Stimulated activated CD8-positive, alpha-beta memory T cell treated with anti-CD3 and anti-CD28 coated beads, Interleukin-7, amount 100 ng/mL, for 24 hours (primary cell): ENCODE measurements at places on chromosomes 2 and 18.
A peak's percentile ranks its signal among the peaks of the same experiment; 100 is the strongest.

- DNase-seq: no peak
These were observed 836 bp downstream of the DTNA start for GRCh38 chr18:34710934-34711333.

GRCh38 chr2:2681711-2682251 is 350.7 kb upstream of the MYT1L start:
- no peak for DNase-seq

DNA sequence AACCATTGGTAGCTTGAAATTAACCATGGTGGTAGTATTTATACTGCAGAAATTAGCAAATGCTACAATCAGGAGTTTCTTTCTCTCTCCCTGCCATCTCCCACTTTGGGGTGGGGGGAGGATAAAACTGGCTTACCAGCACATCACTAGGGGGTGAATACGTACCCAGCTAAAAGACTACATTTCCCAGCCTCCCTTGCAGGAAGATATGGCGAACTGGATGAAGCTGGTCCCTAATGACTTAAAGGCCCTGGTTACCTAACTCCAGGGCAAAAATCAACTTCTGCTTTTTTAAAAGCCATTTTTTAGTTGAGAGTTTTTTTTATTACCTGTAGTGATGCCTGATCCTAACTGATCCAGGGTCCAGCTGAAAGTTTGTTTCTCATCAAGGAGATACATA is 70.3 kb upstream of the RAB12 start:
- DNase-seq: no peak

GRCh38 chr2:40096360-40096759 is 317.3 kb upstream of the THUMPD2 start:
- DNase-seq: no peak

DNA sequence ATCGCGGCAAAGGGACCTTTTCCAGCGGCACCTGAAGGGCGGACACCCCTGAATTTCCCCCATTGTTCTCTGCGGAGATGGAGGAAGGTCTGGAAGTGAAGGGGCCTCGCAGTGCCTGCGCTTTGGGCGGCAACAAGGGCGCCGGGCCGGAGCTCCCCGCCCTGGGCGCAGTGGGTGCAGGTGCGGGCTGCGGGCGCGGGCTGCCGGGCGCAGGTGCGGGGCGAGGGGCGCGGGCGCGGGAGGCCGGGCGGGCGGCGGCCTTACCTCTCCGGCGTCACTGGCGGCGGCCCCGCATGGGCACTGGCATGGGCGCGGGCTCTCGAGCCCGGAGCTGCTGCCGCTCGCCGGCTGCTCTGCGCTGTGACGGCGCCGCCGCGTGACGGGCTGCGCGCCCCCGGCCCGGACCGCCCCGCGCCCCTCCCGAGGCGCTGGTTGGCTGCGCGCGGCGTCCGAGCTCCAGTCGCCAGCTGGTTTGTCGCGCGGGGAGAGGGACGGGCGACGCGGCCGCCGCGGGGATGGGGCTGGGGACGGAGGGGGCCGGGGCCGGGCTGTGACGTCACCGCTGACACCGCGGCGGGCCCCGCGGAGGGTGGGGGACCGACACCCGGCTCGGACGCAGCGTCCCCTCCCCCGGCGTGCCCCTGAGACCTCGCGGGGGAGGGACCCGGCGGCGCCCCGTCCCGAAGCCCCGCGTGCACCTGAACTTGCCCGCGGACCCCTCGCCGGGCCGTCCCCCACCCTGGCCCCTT is at the start of gene KIF1A:
KIF1A (minus strand) TSS at position 362 of the 749 bp plus-strand sequence. CDS start 22,467 bp downstream, outside the sequence.
- no peak for DNase-seq

DNA sequence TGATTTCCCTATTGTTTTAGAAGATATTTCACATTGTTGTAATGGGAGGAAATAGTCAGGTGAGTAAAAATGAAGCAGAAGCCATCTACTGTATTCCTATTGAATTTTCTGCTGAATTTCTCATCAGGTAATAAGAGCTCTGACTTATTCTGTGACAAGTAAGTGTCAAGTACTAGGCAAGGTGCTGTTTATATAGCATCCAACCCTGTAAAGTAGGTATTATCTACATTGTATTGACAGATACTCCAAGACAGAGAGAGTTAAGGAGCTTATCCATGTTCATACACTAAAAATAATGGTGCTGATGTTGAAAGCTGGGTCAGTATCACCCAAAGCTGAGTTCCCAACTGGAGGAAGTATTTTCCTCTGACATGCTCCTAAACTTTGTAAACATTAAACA is 106.0 kb downstream of the KCNJ3 start:
- DNase-seq: no peak

- DNase-seq: no peak
These were observed 2.9 kb upstream of the PTPN4 start for GRCh38 chr2:119756837-119757236.

- DNase-seq: peak; percentile 12
These were observed 76.4 kb downstream of the AP1S3 start for GRCh38 chr2:223760838-223761502.

DNA sequence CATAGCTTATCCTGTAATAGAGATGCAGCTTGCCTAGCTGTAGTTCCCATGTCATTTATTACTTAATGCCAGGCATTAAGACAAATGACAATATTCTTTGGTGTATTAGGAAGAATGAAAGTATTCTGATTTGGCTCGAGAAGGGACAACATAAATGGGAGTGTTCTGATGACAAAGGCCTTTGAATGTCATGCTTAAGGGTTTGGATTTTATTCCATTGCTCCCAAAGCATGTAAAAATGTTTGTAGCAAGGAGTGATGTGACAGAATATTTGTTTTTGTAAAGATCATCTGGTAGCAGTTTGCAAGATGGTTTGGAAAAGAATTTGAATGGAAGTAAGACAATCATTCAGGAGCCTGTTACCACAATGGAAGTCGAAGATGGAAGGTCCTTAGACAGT is 30.4 kb downstream of the EEF1B2 start:
- no peak for DNase-seq

DNA sequence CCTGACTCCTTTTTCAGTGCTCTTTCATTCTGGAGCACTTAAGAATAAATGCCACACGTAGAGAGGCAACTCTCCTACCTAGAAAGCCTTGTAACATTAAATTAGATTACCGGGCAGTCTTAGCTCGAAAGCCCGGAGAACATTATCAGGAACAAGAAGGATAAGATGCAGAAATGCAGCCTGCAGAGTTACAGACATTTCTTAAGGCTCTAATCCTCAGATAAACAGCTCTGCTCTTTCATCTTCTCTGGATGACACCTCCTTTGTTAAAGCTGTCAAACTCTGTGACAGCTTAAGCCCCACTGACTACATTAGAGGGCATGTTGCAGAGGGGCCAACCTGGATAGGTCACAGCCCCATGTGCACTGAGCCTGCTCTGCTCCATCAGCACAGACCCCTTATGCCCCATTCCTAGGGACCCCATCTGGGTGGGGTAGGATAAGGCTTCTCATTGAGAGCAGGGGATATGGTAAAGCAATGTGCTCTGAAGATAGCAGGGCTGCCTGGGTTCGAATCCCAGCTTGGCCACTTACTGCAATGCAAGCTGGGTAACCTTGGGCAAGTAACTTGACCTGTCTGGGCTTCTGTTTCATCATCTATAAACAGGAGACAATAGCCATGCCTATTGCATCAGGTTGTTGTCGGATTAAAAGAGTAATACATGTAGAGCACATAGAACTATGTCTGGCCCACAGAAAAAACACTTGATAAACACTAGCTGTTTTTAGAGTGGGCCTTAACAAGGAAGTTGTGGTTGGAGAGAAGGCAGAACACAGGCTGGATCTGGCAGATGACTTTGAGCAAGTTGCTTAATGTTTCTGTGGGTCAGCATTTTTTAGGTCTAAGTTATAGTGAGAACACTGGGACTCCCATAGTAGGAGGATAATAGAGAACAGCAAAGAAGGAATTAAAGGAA is 111.4 kb downstream of the THNSL2 start:
- DNase-seq: no peak

GRCh38 chr2:207117668-207118067 is 48.1 kb downstream of the KLF7 start:
- DNase-seq: no peak

DNA sequence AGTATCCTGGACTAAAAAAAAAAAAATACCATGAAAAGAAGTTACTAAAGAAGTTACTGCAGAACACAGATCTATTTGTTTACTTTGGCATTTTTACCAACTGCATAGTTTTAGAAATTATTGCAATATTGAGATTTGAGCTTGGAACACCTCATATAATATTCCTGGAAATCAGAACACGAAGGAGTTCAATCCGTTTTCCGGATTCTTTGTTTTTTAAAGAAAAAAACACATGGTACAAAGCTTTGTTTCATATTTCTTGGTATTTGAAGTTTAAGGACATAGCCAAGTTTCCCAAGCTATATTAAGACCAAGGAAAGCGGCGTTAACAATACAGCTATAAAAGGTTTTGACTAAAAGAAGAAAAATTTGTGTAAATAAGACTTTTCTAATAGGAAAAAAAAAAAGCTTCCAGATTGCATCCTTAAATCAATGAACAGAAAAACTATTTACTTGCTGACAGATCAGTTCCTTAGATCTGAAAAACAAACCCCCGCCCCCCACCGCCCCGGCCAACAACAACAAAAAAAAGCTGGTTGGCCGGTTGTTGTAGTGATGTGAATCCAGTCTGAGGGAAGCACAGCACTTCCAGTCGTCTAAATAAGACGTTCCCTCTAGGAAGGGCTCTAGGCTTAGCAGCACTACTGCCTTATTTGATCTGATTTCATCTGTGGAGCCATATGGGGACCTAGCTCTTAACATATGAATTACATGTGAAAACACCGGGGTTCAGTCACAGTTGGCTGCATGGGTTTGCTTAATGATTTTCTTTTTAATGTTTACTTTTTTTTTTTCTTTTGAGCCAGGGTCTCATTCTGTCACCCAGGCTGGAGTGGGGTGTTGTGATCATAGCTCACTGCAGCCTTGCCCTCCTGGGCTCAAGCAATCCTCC is 2.5 kb upstream of the RHOB start:
- no peak for DNase-seq

DNA sequence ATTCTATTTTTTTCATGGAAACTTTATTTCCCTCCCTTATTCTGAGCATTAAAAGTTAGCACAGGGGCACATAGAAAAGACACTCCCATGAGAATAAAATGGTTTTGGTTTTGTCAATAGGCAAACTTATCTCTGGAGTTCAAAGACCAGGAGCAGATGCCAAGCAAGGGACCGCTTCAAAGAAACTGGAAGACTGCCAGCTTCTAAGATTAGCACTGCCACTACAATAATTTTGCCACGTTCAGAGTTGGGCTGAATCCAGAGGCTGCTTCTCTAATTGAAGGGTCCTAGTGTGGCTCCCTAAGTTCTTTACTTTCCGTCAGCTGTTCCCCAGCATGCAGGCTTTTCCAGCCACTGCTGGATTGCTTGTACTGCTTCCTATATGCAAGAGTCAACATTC is 681.0 kb upstream of the GCFC2 start:
- DNase-seq: no peak

- DNase-seq: no peak
These were observed 242.6 kb upstream of the KCNJ3 start for GRCh38 chr2:154455866-154456265.

DNA sequence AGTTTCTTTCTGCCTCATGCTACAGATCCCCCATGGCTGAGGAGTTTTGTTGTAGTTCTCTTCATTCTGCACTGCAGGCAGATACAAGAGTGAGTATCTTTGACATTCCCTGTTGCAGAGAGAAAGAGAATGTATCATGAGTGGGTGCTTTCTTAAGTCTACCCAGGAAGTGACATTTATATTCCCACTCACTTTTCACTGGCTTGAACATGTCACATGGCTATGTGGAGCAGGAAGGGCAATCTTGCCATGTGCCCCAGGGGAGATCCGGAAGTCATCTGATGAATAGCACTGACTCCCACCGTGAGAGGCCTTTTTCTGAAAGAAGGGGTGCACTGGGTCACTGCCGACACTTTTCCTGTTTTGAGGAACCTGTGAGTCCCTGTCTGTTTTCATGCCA is 66.4 kb upstream of the BOD1L2 start:
- no peak for DNase-seq

DNA sequence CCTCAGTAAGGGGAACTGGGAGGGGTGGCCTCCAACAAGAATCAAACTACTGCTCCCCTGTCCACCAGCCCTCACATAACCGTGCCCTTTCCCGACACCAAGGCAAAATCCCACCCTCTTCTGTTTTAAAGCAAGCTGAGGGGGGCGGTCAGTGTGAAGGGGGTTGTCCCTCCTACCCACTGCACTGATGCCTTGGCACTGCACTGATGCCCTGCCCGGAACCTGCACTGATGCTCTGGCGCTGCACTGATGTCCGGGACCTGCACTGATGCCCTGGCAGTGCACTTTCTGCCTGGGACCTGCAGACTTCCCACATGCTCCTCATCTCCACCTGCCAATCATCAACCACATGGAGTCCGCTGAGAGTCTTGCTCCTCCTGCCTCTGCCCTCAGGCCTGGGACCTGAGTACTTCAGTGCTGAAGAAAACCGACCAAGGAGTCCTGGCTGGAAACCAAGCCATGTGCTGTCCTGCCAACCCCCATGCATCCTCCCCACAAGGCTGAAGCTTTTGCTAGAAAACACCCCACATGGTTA is 179.5 kb downstream of the SMAD2 start:
- no peak for DNase-seq

- DNase-seq: no peak
These were observed 147.7 kb downstream of the KLHL29 start for GRCh38 chr2:23532391-23533337.

GRCh38 chr18:58117786-58118403 is 73.9 kb downstream of the NEDD4L start:
- DNase-seq: no peak

DNA sequence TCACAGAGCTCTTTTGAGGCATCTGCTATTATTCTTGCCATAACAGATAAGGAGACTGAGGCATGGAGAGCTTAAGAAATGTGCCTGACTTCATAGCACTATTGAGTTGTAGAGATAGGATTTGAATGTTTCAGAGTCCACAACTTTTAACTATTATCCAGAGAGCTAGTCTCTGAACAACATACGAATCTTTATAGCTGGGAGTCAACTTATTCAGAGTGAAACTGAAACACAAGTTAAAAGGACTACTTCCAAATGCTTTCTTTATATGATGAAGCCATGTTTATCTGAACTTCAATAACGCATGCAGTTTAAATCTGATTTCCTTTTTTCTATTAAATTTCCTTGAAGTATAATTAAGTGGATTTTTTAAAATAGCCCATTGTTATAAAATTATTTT is 268.8 kb downstream of the IKZF2 start:
- DNase-seq: no peak

GRCh38 chr2:25677877-25678276 is 4.5 kb upstream of the DTNB start:
- no peak for DNase-seq

DNA sequence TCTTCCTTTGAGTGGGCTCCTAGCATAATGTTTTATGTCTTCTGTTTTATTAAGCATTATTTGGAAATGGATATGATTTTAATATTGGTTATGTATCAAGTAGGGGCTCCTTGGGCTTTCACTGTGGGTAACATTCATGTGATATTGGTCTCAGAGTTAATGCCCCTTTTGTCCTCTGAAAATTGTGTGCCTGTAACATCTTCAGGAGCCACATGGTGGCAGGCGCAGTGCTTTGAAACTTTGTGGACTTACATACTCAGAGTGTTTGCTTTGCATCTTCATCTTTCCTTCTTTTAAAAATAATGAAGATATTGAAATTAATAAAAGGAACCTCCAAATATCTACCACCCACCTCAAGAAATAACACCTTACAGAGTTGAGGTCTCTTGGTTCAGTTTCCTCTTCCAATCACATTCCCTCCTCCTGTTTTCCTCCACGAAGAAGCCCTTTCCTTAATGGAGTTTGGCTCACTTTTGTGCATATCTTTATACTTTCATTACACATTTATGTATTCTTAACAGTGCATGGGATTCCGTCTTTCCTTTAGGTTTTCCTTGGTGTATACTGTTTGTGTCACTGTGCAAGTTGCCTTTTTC is 73.5 kb downstream of the LIMS1 start:
- DNase-seq: no peak
